ENCODE measurements at places on chromosomes 13 and 19. TPM values are rescaled to one million over a fixed set of nuclear protein-coding genes. Genes with fewer than 3 reads are reported as not detected.
A peak's percentile ranks its signal among the peaks of the same experiment; 100 is the strongest.

- H3K4me3 ChIP-seq: peak overlapping the region; percentile 80
- no peak overlapping the region for H3K27ac ChIP-seq
- H3K27me3 ChIP-seq: no peaks in the 10 kb centered on the region
- peaks cover 2% of the 10 kb centered on the region for H3K4me1 ChIP-seq
- no peaks in the 10 kb centered on the region for H3K36me3 ChIP-seq
Observed at GRCh38 chr13:46894568-46894967, 2.3 kb downstream of the HTR2A start.

- H3K36me3 ChIP-seq: peaks cover 36% of the 10 kb centered on the region
- no peak for DNase-seq
- H3K27me3 ChIP-seq: no peaks in the 10 kb centered on the region
- no peak overlapping the region for H3K4me3 ChIP-seq
Observed at GRCh38 chr19:16096280-16096855, 15.3 kb upstream of the RAB8A start.

DNA sequence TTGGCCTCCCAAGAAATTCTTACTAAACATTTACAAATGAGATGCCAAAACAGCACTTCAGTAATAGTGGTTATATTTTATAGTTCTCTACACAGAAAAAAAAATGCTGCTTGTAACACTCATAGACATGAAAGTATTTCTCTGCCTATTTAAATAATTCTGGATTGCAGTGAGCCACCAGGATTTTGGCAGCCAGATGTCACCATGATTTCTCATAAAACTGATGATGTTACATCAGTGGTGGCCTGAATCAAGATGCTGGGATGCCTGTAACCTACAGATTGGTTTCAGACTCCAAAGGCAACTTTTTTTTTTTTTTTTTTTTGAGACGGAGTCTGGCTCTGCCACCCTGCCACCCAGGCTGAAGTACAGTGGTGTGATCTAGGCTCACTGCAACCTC is 2.7 kb upstream of the CAPS start:
- H3K36me3 ChIP-seq: peaks cover 11% of the 10 kb centered on the region
- no peaks in the 10 kb centered on the region for H3K27me3 ChIP-seq
- no peak overlapping the region for H3K27ac ChIP-seq

DNA sequence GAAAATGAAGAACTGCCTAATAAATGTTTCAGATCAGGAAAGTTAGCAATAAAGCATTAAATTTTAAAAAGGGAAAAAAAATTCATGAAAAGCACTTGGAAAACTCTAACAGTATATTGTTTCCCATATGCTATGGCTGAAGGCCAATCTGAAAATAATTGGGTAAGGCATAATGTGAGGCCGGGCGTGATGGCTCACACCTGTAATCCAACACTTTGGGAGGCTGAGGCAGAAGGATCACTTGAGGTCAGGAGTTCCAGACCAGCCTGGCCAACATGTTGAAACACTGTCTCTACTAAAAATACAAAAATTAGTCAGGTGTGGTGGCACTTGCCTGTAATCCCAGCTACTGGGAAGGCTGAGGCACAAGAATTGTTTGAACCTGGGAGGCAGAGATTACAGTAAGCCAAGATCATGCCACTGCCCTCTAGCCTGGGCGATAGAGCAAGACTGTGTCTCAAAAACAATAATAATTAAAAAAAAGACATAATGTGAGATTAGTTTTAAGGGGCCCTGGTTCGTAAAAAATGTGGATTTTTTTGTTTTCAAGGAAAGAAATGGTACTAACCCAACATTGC is 15.2 kb downstream of the INTS6 start:
- no peaks in the 10 kb centered on the region for H3K27me3 ChIP-seq
- no peaks in the 10 kb centered on the region for H3K4me1 ChIP-seq
- DNase-seq: no peak
- no peak overlapping the region for H3K4me3 ChIP-seq

- H3K4me3 ChIP-seq: no peak overlapping the region
- no peak for DNase-seq
- peaks cover 34% of the 10 kb centered on the region for H3K27me3 ChIP-seq
- no peaks in the 10 kb centered on the region for H3K36me3 ChIP-seq
Observed at GRCh38 chr19:45216667-45217066, 28.5 kb downstream of the EXOC3L2 start.

GRCh38 chr19:10968527-10969135 is 7.8 kb downstream of the SMARCA4 start:
- H3K4me3 ChIP-seq: no peak overlapping the region
- no peaks in the 10 kb centered on the region for H3K27me3 ChIP-seq
- H3K27ac ChIP-seq: no peak overlapping the region
- peaks cover 1% of the 10 kb centered on the region for H3K36me3 ChIP-seq
- no peaks in the 10 kb centered on the region for H3K4me1 ChIP-seq
- DNase-seq: no peak

GRCh38 chr13:80444240-80445015 is 103.5 kb upstream of the SPRY2 start:
- no peaks in the 10 kb centered on the region for H3K36me3 ChIP-seq
- no peak for DNase-seq
- no peak overlapping the region for H3K27ac ChIP-seq
- H3K27me3 ChIP-seq: no peaks in the 10 kb centered on the region
- H3K4me1 ChIP-seq: no peaks in the 10 kb centered on the region
- no peak overlapping the region for H3K4me3 ChIP-seq

- H3K4me3 ChIP-seq: no peak overlapping the region
- peaks cover 17% of the 10 kb centered on the region for H3K36me3 ChIP-seq
- H3K27ac ChIP-seq: no peak overlapping the region
- DNase-seq: no peak
- H3K27me3 ChIP-seq: no peaks in the 10 kb centered on the region
- H3K4me1 ChIP-seq: peaks cover 28% of the 10 kb centered on the region
Observed at GRCh38 chr19:16377521-16377920, 52.9 kb downstream of the KLF2 start.

GRCh38 chr13:41520016-41520659 is 62.8 kb downstream of the RGCC start:
- H3K27ac ChIP-seq: no peak overlapping the region
- H3K4me1 ChIP-seq: no peaks in the 10 kb centered on the region
- no peaks in the 10 kb centered on the region for H3K27me3 ChIP-seq
- H3K36me3 ChIP-seq: no peaks in the 10 kb centered on the region
- H3K4me3 ChIP-seq: no peak overlapping the region

- no peaks in the 10 kb centered on the region for H3K27me3 ChIP-seq
- H3K36me3 ChIP-seq: peaks cover 22% of the 10 kb centered on the region
- H3K4me1 ChIP-seq: peaks cover 8% of the 10 kb centered on the region
- no peak overlapping the region for H3K27ac ChIP-seq
Observed at GRCh38 chr19:18576383-18576782, 4.7 kb downstream of the UBA52 start.

GRCh38 chr13:23086968-23087623 is 93.7 kb upstream of the SGCG start:
- no peak for DNase-seq
- H3K27ac ChIP-seq: no peak overlapping the region
- H3K36me3 ChIP-seq: no peaks in the 10 kb centered on the region
- no peaks in the 10 kb centered on the region for H3K27me3 ChIP-seq
- no peak overlapping the region for H3K4me3 ChIP-seq

- no peak for DNase-seq
- H3K4me3 ChIP-seq: no peak overlapping the region
- peaks cover 6% of the 10 kb centered on the region for H3K27me3 ChIP-seq
- H3K4me1 ChIP-seq: no peaks in the 10 kb centered on the region
- H3K27ac ChIP-seq: no peak overlapping the region
Observed at GRCh38 chr19:57317503-57317902, 2.8 kb upstream of the ZNF543 start.

DNA sequence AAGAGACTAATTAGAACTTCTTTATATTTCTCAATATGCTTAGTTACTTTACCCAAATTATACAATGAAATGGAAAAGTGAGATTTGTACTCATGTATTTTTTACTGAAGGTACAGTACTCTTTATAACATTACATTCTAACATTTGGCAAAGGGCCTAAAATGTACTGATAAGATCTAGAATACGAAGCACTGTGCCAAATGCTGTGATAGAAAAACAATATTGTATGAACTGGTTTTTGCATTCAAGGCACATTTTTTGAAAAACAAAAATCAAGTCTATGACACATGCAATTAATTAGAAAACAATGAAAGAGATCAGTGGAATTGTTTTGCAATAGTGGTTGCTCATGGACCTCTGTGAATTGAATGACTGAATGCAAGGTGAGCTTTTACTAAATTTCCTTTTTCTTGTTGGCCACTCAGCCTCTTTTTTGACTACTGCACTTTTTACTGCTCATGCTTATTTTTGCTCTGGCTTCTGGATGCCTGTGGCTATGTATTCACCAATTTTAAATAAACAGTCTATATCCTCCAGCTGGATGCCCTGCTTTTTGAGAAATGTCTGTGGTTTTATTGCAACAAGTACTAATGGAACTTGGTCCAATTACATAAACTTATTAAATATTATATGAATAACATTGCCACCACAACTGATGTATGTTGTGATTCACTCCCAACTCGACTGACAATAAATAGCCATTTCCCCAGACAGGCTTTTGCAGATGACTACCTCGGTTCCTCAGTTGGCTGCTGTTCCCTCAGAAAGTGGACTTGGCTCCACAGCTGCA is 41.4 kb upstream of the OBI1 start:
- no peaks in the 10 kb centered on the region for H3K27me3 ChIP-seq
- no peak overlapping the region for H3K4me3 ChIP-seq
- H3K36me3 ChIP-seq: no peaks in the 10 kb centered on the region
- no peaks in the 10 kb centered on the region for H3K4me1 ChIP-seq

GRCh38 chr13:22562116-22562515 is 618.7 kb upstream of the SGCG start:
- H3K27me3 ChIP-seq: no peaks in the 10 kb centered on the region
- H3K4me1 ChIP-seq: no peaks in the 10 kb centered on the region
- H3K4me3 ChIP-seq: no peak overlapping the region
- no peak overlapping the region for H3K27ac ChIP-seq
- no peaks in the 10 kb centered on the region for H3K36me3 ChIP-seq

GRCh38 chr19:4140237-4140711 is 13.2 kb upstream of the CREB3L3 start:
- H3K27me3 ChIP-seq: no peaks in the 10 kb centered on the region
- no peak overlapping the region for H3K4me3 ChIP-seq
- peak; percentile 76 for DNase-seq

DNA sequence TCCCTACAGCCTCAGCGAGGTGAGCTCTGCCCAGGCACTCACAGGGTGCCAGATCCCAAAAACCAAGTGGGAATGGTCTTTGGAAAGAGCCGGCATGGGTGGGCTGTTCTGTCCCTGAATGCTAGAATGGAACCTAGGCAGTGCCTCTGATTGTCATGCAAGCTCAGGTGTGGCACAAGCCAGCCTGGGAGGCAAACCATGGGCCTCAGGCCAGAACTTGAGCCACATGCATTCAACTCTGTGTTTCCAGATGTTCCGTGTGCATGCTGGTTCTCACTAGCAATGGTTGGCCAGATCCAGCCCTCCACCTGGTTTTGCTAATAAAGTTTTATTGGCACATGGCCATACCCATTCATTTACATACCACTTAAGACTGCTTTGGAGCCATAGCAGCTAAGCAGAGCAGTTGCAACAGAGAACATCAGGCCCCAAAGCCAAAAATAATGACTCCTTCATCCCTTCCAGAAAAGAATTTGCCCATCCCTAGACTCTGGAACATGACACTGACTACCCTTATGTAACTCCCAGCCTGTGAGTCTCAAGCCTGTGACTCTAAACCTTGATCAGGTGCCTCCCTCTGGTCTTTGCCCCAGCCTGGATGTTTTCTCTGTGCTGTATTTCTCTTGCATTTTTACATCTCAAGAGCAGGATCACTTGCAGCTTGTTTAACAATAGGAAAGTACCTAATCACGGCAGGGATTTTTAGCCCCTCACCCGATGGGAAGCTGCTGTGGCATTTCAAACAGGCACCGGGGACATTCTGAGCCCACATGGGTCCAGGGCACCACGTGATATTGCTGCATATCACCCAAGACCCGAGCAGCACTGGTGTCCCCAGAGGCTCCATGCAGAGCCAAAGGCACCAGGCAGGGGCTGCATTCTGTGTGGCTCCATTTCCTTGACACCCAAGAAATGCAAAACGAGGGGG is 55.4 kb upstream of the USE1 start:
- H3K4me3 ChIP-seq: no peak overlapping the region
- peak; percentile 5 for DNase-seq
- peaks cover 27% of the 10 kb centered on the region for H3K36me3 ChIP-seq
- H3K27me3 ChIP-seq: no peaks in the 10 kb centered on the region
- no peak overlapping the region for H3K27ac ChIP-seq
- no peaks in the 10 kb centered on the region for H3K4me1 ChIP-seq

The WBP4 gene
- polyA plus RNA-seq: 17.7 TPM

The CTXN1 gene
- 0.85 TPM for polyA plus RNA-seq

The ATXN8OS gene
- not detected for polyA plus RNA-seq

The ANGPTL8 gene
- polyA plus RNA-seq: not detected

The PCDH8 gene
- not detected for polyA plus RNA-seq

The OR10H5 gene
- polyA plus RNA-seq: not detected

The CEACAM3 gene
- not detected for polyA plus RNA-seq

The BLOC1S3 gene
- 5.6 TPM for polyA plus RNA-seq

The GGN gene
- 0.20 TPM for polyA plus RNA-seq

The CRB3 gene
- polyA plus RNA-seq: not detected

The LATS2 gene
- polyA plus RNA-seq: 17.6 TPM

The PCDH17 gene
- 0.07 TPM for polyA plus RNA-seq
